ENCODE measurements at places on chromosomes 5 and 9.

GRCh38 chr9:4581861-4582565 is 80.1 kb upstream of the PLPP6 start:
- no peak for DNase-seq

GRCh38 chr9:109910671-109911518 is 130.9 kb downstream of the PALM2AKAP2 start:
- no peak for DNase-seq

DNA sequence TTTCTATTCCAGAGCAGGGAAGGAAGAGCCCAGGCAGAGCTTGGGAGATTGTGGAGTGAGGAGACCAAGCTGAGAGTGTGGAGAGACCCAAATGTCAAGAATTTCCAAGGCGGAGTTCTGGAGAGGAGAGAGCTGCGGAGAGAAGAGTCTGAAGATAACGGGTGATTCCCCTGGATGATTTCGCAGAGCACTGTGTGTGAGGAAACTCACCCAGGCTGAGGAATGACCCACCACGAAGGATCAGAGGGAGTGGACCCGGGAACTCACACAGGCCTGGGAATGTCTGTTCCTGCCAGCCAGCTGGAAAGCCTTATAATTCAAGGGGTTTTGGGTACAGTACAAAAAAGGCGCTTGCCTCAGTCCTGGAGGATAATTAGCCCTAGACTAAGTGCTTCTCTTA is 94.2 kb downstream of the WNK2 start:
- DNase-seq = no peak

- no peak for DNase-seq
These were observed 7.9 kb upstream of the OXCT1 start for GRCh38 chr5:41878173-41878572.

DNA sequence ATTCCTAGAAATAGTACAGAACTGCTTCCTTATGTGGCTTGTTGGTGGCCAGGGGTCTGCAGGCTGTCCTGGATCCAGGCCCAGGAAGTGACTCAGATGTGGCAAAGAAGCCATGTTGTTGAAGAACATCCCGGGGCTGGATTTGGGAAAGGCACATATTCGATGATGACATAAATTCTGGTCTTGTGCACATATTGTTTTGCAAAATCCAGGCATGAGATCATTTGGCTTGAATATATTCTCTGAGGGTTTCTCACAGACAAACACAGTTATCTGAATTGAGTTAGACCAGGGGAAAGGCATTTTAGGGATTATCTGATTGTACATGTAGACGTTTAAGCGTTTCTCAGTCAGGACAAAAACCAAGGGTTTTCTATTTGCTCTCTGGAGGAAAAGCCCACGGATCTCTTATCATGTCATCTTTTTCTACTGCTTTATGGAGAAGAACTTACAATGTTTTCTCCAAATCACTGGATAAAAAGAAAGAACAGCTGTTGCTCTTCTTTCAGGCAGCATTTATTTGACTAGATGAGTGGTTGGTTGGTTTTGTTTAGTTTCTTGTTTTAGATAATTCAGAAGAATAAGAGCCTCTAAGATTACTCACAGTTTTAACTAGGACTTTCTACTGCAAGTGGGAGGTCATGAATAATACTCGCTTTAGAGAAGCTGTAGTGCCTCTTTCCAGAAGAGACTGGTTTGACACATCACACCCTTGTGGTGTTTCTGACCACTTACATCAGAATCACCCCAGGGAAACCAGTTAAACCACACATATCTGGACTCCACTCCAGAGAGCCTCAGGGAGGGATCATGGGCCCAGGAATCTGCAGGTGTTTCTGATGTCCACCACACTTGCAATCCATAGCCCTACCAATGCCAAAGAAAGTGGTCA is 29.5 kb upstream of the LHFPL2 start:
- no peak for DNase-seq
